ENCODE measurements at places on chromosomes 16 and 17. TPM values are rescaled to one million over a fixed set of nuclear protein-coding genes. Genes with fewer than 3 reads are reported as not detected.

GRCh38 chr17:57281887-57282286 is 25.6 kb downstream of the MSI2 start:
- DNase-seq: no peak

GRCh38 chr16:69463876-69464275 is 39.5 kb downstream of the CYB5B start:
- no peak for DNase-seq

DNA sequence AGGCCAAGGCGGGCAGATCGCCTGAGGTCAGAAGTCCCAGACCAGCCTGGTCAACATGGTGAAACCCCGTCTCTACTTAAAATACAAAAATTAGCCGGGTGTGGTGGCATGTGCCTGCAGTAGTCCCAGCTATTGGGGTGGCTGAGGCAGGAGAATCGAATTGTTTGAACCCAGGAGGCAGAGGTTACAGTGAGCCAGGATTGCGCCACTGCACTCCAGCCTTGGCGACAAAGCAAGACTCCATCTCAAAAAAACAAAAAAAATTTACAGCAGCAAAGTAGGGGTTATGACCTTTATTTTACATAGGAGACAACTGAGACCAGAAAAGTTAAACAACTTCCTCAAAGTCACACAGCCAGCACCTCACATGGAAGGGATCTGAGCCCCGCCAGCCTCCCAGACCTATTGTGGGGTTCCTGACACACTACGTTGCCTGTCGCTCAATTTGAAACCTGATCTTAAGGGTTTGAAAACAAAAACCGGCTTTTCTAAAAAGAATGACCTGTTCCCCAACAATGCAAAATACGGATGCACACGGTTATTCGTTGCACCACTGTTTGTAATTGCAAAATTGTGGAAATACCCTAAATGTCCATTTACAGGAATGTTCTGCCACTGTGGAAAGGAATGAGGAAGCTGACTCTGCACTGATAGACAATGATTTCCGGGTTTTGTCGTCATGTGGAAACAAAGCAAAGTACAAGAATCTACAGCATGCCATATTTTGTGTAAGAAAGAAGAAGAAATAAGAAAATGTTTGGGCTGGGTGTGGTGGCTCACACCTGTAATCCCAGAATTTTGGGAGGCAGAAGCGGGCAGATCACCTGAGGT is 77.2 kb downstream of the CNGB1 start:
- DNase-seq: no peak

DNA sequence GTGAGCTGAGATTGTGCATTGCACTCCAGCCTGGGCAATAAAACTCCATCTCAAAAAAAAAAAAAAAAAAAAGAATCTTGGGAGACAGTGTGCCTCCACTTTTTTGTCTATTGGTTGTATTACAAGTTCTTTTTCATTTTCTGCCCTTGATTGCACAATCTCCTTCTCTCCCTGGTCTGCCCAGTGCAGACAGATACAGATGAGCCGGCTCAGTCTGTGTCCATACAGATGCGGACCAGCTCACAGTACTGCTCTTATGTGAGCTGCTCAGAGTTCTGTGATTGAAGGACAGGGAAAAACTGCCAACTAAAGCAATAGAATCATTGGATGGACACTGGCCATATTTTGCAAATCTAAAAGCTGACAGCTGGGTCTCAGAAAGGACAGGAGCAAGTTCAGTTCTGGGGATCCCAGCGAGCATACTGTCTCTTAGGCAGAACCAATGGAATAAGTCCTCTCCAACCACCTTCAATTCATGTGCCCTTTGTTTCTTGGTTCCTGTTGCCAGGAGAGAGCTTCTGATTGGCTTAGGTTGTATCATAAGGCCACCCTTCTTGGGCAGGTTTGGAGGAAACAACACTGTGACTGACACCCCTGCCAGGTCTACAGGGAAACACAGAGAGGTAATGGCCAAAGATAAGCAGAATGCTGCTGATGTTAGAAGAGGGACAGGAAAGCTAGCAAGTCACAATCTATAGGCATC is 495.6 kb upstream of the HSBP1 start:
- no peak for DNase-seq

The TBC1D24 gene
- polyA plus RNA-seq: 6.7 TPM

GRCh38 chr17:72590382-72590781 is 469.6 kb downstream of the SOX9 start:
- DNase-seq: no peak

- peak; percentile 89 for DNase-seq
Observed at GRCh38 chr17:81926451-81927151, 934 bp downstream of the MAFG start.

DNA sequence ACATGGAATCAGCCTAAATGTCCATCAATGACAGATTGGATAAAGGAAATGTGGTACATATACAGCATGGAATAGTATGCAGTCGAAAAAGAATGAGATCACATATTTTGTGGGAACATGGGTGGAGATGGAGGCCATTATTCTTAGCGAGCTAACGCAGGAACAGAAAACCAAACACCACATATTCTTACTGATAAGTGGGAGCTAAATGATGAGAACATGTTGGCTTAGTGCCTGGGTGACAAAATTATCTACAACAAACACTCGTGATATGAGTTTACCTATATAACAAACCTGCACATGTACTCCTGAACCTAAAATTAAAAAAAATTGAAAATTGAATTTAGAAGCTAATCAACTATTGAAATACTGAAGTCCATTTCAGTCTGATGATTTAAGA is 6.1 kb downstream of the ANKS4B start:
- DNase-seq: no peak

The C17orf78 gene
- not detected for polyA plus RNA-seq

DNA sequence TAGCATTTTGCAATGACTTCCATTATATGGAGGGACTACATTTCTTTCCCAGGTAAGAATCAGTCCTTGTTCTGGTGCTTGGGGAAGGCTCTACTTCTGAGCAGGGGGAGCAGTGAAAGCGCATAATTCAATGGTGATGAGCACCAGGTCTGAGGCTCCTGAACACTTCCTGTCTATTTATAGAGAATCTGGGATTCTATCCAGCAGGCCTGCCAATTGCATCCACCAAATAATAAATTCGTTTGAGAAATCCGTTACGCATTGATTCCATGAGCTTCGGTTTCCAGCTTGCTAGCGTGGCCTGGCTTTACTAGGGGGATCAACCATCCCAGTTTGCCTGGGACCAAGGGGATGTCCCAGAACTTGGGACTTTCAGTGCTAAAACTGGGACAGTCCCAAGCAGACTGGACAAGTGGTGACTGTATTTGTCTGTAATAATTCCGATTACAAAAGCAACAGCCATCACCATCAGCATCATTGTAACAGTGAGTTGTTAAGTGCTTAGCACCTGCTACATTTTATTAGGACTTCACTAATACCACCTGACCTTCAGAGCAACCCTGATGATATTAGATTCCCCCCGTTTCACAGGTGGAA is 349.9 kb downstream of the MAF start:
- no peak for DNase-seq

The ZFPM1 gene
- 6.3 TPM for polyA plus RNA-seq

DNA sequence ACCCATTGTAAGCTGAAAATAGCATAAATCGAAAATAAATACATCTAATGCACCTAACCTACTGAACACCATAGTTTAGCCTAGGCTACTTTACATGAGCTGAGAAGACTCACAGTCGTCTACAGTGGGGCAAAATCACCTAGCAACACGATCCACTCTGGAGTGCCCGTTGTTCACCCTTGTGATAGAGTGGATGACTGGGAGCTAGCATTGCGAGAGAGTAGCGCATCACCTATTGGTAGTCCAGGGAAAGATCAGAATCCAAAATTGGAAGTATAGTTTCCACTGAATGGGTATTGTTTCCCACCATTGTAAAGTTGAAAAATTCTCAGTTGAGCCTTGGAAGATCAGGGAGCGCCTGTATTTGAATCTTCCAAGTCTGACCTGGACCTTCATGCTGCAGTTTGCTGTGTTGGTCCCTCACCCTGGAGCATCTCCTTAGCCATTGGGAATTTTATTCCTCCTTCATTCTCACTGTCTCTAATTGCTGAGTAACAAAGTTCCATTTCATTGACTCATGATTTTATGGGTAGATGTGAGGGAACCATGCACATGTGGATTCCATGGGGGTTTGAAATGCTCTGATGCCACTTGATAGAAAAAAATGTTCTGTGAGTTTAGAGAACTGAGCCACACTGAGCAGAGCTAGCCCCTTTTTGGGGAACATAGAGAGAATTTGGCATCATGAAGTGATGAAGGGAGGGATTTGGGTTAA is 19.6 kb downstream of the AKAP1 start:
- no peak for DNase-seq

GRCh38 chr17:80782536-80783427 is 208.9 kb upstream of the CHMP6 start:
- no peak for DNase-seq

- DNase-seq: no peak
Observed at GRCh38 chr17:65790241-65790640, 228.8 kb upstream of the AXIN2 start.

- DNase-seq: no peak
Observed at GRCh38 chr16:10111156-10111761, 71.0 kb downstream of the GRIN2A start.

- peak; percentile 95 for DNase-seq
Observed at GRCh38 chr16:67393111-67393787, at the start of gene TPPP3. Gene TPPP3 (minus strand): TSS chr16:67393498. CDS start chr16:67391111, 2,387 bp downstream.
